ENCODE measurements at places on chromosomes 16 and 17. TPM values are rescaled to one million over a fixed set of nuclear protein-coding genes. Genes with fewer than 3 reads are reported as not detected.

DNA sequence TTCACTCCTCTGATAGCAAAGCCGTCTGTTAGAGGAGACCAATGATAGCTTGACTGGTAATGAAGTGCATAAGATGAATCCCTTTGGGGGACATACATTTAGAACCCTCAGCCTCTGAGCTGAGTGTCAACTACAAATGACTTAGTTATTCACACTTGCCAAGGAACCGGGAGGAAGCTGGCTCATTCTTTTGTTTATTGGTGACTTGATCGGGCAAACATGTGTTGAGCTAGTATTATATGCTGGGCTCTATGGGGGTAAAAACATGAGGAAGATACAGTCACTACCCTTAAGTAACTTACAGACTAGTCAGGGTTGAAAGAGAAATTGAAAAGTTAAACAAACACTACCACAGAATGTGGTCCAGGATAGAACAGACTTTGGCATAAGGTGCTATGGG is 3.0 kb downstream of the CCL16 start:
- DNase-seq = no peak

DNA sequence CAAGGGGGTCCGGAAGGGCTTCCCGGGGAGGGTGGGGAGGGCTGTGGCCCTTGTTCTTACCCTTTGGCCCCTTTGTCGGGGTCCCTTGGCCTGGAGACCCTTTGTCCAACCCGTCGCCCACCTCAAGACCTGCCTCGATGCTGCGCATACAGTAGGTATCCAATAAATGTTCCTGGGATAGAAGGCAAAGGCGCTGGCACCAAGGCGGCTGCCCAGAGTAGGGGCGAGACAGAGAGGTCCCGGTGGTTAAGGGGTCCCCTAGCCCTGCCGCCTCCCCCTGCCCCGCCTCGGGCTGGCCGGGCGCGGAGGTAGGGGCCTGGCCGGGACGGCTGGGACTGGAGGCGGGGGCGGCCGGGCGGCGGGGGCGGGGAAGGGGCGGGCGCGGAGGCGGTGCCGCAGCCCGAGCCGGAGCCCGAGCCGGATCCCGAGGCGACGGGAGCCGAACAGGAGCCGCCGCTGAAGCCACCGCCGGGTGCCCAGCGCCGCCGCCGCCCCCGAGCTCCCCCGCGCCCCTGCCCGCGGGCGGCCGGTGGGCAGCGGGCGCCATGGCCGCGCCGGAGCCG is at the start of gene NHERF2:
Gene NHERF2, plus strand, starts transcription at position 442 of the 563 bp plus-strand sequence. Its CDS starts 104 bp downstream, at position 546.
- no peak for DNase-seq

DNA sequence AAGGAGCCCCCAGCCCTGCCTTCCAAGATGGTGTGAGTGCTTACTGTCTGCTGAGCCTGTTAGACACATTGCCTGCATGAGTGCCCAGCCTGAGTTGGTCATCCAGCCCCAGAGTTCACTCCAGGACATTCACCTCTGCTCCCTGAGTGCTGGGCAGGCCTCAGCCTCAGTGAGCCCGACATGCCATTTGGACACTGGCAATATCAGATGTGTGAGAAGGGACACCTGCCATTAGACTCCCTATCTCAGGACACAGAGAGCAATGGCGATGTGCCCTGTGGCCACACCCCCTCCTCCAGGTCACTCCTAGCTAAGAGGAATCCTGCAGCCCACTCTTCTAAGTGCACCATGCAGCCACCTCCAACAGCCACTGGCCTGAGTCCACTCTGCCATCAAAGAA is 34.7 kb upstream of the CES5A start:
- DNase-seq = no peak

DNA sequence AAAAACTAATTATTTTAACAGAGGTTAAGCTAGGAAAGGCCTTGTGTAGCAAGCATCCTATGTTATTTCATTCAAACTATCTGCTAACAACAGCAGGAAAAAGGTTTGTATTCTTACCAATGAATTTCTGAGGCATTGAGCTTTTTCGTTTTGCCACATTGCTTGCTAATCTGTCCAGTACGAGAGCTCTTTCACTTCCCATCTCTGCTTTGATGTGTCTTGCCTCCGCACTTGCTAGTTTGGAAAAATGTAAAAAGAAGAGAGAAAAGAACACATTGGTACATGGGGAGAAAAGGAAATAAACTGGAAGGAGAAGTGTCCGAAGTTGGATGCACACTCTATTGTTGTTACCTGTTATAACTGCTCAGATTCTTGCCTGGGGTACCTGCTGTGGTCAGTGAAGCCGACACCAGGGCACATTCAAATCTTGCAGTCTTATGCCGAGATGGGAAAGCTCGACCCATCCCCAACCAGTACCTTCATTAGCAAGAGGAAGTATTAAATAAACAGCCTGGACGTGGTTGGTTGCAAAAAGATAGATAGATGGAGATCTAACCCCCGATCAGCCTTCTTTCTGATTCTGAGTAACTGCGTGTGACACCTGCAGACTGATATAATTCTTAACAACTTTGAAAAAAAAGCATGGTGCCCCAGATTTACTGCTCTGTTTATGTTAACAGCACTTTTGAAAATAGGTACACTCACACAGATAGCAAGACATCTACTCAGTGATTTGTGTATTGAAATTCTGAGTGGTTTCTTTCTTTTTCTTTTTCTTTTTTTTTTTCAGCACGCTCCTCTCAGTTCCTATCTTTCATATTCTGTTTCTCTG is 40.0 kb downstream of the GRB7 start:
- DNase-seq = no peak

GRCh38 chr16:47492428-47493377 is 31.6 kb downstream of the PHKB start:
- no peak for DNase-seq

- DNase-seq = no peak
Observed at GRCh38 chr16:56192986-56193945, 2.0 kb downstream of the GNAO1 start.

- DNase-seq = no peak
Observed at GRCh38 chr16:14086477-14086876, 15.4 kb downstream of the MRTFB start.

- no peak for DNase-seq
Observed at GRCh38 chr17:79463421-79464317, 147.2 kb downstream of the RBFOX3 start.

- peak; percentile 24 for DNase-seq
Observed at GRCh38 chr17:48127371-48128051, 19.9 kb downstream of the SNX11 start.

DNA sequence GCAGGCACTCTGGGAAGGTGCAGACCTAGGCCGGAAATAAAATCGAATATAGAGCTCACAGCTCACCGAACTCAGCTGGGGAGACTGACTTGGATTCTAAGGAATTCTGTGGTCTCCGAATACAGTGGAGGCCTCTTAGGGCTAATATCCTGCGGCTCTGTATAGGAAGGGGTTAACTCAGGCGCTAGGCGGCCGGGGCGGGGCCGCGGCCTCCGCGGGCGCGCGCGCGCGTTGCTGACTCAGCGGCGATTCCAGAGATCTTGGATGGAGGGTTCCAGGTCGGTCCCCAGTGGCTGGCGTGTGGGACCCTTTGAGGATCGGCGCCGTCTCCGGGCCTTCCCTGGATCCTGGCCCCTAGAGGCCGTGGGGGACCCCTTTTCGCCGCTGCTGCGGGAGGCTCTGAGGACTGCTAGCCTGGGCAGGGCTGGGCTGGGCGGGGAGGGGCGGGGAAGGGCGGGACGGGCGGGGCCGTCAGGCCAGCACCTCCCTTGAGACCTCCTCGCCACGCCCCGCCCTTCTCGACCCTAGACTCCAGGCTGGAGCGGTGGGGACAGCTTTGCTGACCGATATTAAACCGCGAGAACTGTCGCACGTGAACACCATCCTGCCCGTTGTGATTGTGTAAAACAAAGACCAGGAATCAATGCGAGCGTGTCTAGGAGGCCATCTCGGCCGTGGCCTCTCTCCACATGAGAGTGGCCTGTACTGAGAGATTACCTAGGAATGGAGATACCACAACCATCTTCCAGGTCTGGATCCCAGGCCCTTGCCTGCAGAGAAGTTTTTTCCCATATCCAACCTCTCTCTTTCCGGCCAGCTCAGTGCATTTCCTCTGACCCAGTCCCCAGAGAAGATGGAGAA is 1.4 kb upstream of the PLEKHH3 start:
- peak; percentile 87 for DNase-seq

DNA sequence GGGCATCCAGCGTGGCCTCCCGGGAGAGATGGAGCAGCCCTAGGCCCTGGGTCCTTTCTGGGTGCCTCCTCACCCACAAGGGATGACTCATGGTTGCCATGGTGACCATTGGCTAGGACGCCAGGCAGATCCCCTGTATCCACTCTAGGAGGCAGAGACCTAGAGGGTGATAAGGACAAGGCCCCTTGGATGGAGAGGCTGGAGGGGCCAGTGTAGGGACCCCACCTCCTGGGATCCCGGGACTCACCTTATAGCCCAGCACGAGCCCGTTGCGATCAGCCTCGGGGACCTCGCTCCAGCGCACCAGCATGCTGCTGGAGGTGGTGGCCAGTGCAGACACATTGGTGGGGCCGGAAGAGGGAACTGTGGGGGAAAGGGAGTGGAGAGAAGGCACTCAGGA is 82.2 kb upstream of the CDC42EP4 start:
- DNase-seq = no peak

DNA sequence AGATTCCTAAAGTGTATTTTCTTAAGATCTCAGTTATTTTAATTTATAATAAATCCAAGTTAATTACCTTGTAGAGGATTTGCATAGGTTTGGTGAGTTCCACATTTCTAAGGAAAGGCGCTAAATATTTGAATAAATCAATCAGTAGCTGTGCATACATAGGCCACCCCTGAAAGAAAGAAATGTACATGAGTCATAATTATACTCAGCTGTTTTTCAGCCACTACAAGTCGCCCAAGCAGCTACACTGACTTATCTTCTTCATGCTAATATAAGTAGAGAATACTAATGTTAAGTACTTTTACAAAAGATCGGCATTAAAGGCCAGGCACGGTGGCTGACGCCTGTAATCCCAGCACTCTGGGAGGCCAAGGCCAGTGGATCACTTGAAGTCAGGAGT is 14.9 kb downstream of the SETD6 start:
- no peak for DNase-seq

GRCh38 chr16:89565506-89566372 is 5.3 kb downstream of the RPL13 start:
- DNase-seq = no peak

DNA sequence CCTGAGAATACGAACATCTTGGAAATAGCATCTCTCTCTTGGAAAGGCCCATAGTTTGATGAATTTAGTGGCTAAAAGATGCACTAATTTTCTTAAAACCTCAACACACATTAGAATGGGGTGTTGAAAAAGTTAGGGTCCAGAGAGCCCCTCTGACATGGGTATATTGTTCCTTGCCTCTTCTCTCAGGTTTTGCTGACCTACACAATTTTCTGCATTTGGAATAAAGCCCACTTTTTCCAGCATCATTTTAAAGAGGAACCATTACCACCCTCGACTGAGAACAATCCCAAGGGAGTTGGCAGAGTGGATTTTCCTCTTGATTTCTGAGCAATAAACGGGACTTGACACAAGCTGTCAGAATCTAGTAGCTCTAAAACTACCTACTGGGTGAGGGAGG is 156.1 kb downstream of the PMP22 start:
- no peak for DNase-seq

DNA sequence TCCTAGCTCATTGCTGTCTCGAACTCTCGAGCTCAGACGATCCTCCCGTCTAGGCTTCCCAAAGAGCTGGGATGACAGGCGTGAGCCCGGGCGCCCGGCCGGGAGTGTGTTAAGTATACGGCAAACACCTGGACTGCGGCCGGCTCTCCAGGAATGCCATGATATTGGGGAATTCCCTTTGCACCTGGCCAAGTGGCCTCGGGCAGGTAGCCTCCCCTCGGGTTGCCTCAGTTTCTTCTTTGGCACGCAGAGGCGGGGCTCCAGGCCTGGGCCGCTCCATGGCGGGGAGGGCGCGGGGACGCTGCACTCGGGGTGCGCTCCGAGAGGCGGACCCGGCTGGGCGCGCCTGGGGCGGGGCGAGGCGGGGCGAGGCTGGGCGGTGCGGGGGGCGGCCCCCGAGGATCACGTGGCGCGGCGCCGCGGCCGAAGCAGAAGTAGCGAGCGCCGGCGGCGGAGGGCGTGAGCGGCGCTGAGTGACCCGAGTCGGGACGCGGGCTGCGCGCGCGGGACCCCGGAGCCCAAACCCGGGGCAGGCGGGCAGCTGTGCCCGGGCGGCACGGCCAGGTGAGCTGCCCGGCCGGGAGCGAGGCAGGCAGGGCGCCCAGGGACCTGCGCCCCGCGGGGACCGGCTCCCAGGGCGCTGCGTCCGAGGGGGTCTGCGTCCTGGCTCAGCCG is at the start of gene PLCG2:
Gene PLCG2, plus strand, starts transcription at position 431 of the 675 bp plus-strand sequence. CDS start 6,699 bp downstream, outside the sequence.
- peak; percentile 48 for DNase-seq

- DNase-seq = no peak
Observed at GRCh38 chr16:18945233-18945632, 19.0 kb upstream of the SMG1 start.

DNA sequence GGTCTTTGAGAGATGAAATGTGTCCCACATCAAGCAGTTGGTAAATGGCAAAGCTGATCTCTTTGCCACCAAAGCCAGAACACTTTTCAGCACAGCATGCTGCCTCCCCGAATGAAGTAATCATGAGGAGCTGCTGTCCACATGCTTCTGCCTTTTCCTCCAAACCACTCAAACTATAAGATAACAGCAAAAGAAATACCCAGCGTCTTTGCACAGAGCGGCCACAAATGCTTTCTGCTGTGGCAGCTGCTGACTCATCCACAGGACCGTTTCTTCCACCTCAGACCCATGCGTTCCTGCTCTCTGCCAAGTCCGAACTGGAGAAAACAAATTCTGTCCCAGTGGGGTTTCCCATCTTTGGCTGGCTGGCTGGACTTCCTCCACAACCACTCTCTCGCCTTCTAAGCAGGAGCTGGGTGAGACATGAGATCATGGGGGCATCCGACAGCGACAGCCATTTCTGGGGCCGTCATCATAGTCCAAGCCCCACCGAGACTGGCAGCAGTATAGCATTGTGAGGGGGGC is 27.1 kb downstream of the TBC1D3B start:
- peak; percentile 17 for DNase-seq

DNA sequence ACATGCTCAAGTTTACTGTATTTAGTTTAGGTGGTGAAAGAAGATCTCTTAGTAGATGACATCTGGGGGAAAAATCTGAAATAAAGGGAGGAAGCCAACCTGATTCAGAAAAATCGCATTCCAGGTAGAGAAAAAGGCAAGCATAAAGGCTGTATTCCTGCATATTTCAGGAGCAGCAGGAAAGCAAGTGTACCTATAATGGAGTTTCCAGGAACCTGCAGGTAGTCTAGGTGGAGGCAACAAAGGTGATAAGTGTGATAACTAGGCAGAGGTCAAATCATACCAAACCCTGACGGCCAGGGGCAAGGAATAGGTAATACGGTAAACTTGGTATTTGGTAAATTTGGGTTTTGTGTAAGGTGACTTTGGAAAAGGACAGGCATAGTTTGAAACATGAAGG is 132.8 kb upstream of the GOT2 start:
- no peak for DNase-seq

Gene ASPHD1
- 3.7 TPM for total RNA-seq

Gene LITAFD
- total RNA-seq = not detected

Gene CENPX
- 261 TPM for total RNA-seq

Gene UBALD2
- 13.7 TPM for total RNA-seq

Gene PRRT2
- not detected for total RNA-seq

Gene CSH1
- not detected for total RNA-seq

Gene ESRP2
- not detected for total RNA-seq

Gene B4GALNT2
- 0.06 TPM for total RNA-seq

Gene NECAB2
- not detected for total RNA-seq

Gene KRT12
- total RNA-seq = not detected

Gene EVPLL
- not detected for total RNA-seq

Gene NOL11
- 71.9 TPM for total RNA-seq

Gene CHRNE
- total RNA-seq = not detected

Gene LITAF
- 83.4 TPM for total RNA-seq

Gene CUEDC1
- 16.7 TPM for total RNA-seq

Gene C1QTNF1
- total RNA-seq = 3.6 TPM

Measured in SJSA1 (cell line).